ENCODE measurements at places on chromosomes 1 and 21.

GRCh38 chr1:231507476-231508355 lies 20.8 kb upstream of the TSNAX start:
- no peak for DNase-seq

- no peak for DNase-seq
Measured at GRCh38 chr1:109425391-109426280, 612 bp downstream of the PSMA5 start.

- no peak for DNase-seq
Measured at GRCh38 chr1:32808580-32808979, 8.6 kb downstream of the YARS1 start.

DNA sequence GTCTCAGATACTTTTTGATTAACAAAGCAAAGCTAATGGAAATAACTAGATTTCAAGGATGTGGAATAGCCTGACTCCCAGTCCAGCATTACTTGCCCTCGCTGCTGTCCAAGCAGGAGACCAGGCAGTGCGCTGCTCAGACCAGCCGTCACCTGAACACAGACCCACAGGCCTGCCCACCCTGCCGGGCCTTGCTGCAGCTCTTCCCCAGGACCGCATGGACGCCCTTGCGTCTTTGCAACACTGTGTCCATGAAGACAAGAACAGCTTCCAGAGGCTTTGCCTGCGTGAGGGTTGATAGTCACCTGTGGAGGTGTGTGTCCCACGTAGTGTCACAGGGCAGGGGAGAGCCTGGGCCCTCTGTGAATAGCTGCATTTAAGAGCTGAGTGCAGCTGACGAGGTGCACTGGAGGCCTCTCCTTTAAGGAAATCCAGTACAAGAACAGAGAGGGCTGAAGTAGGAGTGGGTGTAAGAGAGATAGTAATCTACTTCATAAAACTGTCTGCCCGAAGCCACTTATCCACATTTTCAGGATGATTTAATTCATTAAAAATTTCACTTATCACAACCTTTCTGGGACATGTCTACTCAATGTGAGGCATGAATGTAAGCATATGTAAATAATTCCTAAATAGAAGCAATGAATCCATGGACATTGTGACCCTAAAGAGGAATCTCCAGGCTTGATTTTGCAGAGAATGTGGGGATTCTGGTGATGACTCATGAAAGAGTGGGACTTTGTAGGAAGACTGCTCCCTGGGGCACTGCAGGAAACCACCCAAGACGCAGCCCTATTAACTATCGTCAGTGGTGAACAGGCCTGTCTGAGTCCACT lies 176.2 kb upstream of the RAB4A start:
- DNase-seq: no peak

- no peak for DNase-seq
Measured at GRCh38 chr1:8283058-8283884, 34.6 kb upstream of the SLC45A1 start.

DNA sequence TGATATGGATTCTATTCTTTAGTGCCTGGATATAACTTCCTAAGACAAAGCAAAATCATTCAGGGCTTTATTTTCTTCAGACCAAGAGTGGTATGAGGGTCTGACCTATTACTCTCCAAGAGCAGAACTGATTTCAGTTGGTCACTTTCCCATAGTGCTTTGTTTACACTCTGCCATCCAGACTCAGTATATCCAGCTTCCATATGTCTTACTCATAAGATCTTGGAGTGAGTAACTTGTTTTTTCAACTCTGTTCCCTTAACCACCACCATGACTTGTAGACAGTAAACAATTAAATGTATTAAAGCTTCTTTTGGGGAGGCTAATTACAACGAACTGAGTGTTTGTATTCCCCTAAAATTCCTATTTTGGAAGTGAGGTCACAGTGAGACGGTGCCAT lies 83.4 kb downstream of the USP24 start:
- DNase-seq: no peak

DNA sequence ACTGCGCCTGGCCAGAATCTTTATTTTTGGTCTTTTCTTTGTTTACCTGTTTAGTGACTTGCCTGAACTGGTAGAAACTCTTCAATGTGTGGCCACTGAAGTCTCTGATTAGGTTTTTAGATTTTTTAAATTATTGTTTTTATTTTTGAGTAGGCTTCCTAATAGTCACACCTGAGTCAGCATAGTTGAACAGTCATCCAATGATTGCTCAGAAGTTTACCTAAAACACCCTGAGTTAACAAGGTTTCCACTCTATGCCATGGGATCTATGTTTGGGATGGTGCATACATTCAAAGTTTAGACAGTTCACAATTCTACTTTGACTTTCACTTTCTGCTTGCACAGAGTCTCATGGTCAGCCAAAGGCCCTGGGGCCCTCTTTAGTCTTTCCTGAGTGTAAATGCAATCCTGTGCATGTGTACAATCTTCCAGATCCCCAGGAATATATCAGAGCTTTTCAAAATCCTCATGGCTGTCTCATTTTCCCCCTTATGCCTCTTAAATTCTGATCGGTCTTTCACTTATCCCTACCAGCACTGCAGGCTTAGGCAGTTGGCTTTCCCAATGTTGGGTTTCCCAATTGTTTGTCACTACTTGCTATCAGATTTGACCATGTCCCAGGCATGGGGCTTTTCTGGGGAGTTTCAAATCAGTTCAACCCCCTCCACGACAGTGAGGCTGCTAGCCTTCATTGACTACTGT lies 114.4 kb upstream of the RAB3GAP2 start:
- no peak for DNase-seq

- DNase-seq: no peak
Measured at GRCh38 chr1:156394082-156394481, 25.1 kb downstream of the RHBG start.

Measured in NCI-H748 treated with DMSO at 0.1 percent for 48 hours (cell line).